Stimulated activated CD4-positive, alpha-beta T cell treated with anti-CD3 and anti-CD28 coated beads, Interleukin-4, amount 100 ng/mL, for 48 hours (primary cell): ENCODE measurements at places on chromosomes 11 and 22.

- DNase-seq, result no peak
Measured at GRCh38 chr11:35655254-35655653, 7.3 kb upstream of the TRIM44 start.

DNA sequence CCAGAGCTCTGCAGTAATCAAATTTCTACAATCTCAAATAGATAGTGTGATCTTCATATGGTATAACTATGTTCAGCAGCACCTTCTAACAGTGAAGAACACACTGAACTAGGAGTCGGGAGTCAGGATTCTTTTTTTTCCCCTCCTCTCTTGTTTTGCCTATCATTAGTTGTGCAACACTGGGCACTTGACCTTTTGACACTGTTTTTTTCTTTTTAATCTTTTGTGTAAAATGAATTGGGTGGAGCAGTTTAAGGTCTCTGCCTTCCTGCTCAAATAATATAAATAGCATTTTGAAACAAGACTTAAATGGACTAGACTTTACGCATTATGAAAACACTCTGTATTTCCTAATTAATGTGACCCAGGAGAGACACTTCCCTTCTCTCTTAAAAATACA is 39.7 kb downstream of the CTSC start:
- no peak for DNase-seq

GRCh38 chr11:75920848-75921247 is 105.8 kb downstream of the UVRAG start:
- no peak for DNase-seq

DNA sequence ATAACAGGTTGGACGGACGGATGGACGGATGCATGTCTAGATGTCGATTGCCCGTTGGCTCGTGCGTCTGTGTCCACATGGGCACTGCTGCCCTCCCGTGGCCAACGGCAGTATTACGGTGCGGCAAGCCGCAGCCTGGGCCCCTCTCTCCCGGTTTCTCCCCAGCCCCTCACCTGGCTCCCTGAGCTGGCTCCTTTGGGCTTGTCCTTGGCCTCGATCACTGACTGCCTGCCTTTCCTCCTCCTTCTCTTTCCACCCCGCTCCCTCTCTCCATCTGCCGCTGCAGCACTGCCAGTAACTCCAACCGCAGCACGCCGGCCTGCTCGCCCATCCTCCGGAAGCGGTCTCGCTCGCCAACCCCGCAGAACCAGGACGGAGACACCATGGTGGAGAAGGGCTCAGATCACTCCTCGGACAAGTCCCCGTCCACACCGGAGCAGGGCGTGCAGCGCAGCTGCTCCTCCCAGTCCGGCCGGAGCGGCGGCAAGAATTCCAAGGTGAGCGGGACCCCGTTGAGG is 77.3 kb downstream of the SCN3B start:
- peak; percentile 53 for DNase-seq

GRCh38 chr11:96188243-96189006 is 154.6 kb downstream of the MAML2 start:
- no peak for DNase-seq

DNA sequence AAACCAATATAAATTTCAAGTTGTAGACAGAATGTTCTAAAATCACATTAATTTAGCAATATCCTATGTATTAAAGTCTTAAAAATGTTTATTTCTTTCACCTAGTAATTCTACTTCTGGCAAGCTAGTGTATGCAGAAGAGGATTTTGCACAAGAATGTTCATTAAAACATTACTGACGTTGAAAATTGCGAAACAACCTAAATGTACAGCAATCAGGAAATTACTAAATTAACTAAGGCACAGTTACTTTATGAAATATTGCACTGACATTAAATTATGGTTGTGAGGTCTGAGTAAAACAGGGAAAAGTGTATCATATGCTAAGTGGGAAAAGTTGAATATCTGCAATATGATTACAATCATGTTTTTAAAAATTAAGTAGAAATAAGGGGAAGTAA is 4.1 kb downstream of the SLC36A4 start:
- no peak for DNase-seq

- no peak for DNase-seq
Measured at GRCh38 chr11:47483457-47483856, 34.5 kb upstream of the RAPSN start.

DNA sequence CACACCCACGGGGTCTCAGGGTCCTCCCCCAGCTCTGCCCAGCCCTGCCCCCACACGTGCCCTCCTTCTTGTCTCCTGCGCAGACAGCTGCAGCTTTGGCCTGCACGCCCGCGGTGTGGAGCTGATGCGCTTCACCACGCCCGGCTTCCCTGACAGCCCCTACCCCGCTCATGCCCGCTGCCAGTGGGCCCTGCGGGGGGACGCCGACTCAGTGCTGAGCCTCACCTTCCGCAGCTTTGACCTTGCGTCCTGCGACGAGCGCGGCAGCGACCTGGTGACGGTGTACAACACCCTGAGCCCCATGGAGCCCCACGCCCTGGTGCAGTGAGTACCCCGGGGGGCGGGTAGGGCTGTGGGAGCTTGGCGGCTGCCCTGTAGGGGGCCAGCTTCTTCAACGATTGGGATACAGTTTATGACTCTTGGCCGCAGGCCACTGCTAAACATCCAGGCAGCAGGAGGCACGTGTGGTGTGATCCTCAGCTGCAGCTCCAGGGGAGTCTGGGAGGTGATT is 30.8 kb downstream of the ST14 start:
- DNase-seq, result no peak

- no peak for DNase-seq
Measured at GRCh38 chr11:26359055-26359454, 27.1 kb downstream of the ANO3 start.

GRCh38 chr11:112113539-112114457 is 27.1 kb downstream of the SDHD start:
- no peak for DNase-seq

DNA sequence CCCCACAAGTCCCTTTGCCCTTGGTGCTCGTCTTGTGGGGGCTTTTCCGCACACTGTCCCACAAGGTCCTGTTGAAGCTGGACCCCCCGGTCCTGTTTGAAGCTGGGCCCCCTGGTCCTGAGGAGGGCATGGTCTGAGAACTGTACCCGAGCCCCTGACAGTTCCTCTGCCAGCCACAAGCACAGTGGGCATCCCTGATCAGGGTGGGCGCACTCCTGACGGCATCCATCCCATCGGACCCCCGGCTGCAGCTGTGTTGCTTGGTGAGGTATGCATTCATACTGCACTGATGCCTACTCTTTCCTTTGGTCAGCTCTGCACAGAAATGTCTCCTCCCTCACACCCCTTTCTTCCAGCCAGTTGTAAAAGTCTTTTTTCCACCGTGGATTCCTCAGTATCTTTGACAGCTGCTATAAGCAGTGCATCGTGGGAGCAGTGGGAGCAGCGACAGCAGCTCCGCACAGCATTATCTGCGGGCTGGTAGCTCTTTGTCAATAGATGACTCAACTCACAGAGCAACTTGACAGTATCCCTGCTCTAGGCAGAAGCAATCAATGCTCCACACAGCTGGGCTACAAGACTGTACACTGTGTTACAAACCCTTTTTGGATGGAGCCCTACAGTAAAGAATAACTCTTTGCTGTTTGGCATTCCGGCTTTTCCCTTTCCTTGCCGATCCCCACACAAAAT is 1030.8 kb upstream of the CCDC90B start:
- no peak for DNase-seq

DNA sequence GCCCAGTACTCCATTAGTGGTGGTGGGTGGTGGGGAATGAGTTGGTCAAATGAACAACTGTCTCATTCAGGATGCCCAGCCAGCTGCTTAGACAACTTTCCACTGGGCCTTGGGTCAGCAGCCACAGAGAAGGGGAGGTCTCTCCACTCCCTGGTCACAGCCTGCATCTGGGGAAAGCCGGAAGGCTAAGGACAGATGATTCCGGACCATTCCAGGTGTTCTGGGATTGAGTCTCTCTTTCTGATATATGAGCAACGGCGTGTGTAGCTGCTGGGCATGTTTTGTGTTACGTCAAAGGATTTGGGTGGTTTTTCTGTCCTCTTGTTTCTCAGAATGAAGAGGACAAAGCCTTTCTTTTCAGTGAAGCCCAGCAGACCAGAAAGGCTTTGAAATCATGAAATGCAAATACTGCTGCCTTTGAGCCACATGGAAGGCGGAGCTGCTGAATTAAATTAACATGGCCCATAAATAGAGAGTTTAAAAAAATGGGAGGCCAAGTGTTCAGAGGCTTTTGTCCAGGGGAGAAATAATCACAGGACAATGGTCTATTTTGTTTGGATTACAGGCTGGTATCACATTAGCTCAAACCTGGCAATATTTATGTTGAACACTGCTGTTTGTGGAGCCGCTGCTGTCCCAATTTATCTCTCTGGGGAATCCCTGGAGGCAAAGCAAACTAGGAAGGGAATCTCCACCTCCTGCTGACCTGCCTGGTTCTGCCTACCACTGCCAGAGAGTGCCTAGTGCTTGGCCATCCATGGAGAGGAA is 234.4 kb upstream of the E2F8 start:
- no peak for DNase-seq

GRCh38 chr11:90737444-90738050 is 514.7 kb upstream of the CHORDC1 start:
- DNase-seq, result no peak

- DNase-seq, result no peak
Measured at GRCh38 chr11:128963744-128964325, 21.2 kb upstream of the TP53AIP1 start.

DNA sequence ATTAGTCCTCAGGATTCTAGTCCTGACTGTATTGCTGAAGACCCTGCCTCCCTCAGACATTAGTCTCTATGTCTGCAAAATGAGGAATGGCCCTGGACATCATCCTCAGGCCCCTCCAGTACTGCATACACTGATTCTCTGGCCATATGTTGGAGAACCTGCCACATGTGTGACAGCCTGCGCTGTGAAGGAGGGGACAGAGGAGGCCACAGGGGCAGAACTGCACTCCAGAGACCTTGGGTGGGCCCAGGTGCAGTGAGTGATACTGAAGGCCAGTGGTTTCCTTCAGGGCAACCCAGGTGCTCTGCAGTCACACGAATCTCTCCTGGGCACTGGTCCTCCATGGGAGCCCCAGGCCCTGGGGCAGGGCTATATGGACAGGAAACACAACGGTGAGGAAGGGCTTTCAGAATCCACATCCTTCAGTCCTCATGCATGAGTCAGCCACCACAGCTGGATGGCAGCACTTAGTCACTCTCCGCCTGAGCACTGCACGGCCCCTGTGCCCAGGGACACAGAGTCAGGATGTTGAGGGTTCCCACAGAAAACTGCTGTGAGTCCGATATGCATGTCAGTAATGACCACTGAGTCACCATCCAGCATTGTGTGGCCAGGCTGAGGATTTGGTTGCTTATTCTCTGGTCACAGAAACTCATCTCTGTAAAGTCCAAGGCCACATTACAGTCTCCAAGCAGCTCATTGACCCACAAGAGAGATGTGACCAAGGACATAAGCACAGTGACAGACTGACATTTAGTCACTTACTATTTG is 39.7 kb downstream of the ME3 start:
- DNase-seq, result peak; percentile 30

- no peak for DNase-seq
Measured at GRCh38 chr11:70225681-70226177, 22.6 kb downstream of the FADD start.

DNA sequence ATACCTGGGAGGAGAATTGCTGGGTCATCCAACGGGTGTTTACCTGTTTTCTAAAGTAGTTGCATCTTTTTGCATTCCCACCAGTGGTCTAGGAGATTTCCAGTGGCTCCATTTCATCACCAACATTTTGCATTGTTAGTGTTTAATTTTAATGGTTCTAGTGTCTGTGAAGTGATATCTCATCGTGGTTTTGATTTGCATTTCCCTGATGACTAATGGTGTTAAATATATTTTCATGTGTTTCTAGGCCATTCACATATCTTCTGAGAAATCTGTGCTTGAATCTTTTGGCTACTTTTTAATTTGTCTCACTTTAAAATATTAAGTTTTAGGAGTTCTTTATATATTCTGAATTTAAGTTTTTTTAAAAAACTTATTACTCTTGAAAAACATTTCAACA is 439.6 kb downstream of the TMEM135 start:
- no peak for DNase-seq
